ENCODE measurements at places on chromosomes 11 and 22.
A peak's percentile ranks its signal among the peaks of the same experiment; 100 is the strongest.

DNA sequence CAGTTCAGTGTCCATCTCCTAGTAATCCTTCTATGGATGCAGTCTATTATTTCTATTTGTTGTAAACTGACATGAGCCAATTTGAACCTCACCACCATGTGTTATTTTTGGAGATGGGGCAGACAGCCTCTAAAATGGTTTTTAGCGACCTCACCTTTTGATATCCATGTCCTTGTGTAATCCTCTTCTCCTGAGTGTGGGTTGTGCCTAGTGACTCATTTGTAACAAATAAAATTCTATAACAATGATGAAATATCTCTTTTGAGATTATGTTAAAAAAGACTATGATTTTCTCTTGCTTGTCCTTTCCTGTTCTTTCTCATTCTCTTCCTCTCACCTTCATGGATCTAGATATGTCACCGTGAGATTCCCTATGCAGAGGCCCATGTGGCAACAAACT, 554.6 kb upstream of the ANO3 start:
- DNase-seq: no peak

GRCh38 chr11:22405377-22405776, 67.2 kb downstream of the SLC17A6 start:
- DNase-seq: no peak

DNA sequence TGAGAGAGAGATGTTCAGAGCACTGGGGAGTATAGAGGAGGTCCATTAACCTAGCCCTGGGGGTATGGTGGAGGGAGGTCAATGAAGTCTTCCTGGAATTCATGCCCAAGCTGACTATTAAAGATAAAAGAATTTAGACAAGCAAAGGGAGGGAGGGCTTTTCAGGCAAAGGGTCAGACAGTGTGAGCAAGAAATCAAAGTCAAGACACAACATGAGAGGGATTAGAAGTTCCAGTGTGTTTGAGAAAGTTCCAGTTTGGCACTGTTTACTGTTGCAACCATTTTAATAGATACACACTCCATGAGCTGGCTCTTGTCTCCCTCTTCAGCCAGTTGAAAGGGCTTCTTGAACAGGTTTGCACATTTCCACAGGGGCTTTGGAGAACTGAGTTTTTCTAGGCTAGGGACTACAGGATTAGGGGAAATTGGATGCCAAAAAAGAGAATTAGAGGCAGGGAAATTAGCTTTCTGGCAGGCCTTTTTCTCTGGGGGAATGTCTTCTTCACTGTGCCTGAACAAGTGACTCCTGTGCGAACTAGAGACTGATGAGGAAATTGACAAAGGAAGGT, 14.7 kb upstream of the NNMT start:
- no peak for DNase-seq

- peak; percentile 44 for DNase-seq
Measured at GRCh38 chr11:29518389-29519174, 498.2 kb downstream of the KCNA4 start.

- peak; percentile 46 for DNase-seq
Measured at GRCh38 chr22:22857607-22858558, 29.7 kb upstream of the IGLL5 start.

DNA sequence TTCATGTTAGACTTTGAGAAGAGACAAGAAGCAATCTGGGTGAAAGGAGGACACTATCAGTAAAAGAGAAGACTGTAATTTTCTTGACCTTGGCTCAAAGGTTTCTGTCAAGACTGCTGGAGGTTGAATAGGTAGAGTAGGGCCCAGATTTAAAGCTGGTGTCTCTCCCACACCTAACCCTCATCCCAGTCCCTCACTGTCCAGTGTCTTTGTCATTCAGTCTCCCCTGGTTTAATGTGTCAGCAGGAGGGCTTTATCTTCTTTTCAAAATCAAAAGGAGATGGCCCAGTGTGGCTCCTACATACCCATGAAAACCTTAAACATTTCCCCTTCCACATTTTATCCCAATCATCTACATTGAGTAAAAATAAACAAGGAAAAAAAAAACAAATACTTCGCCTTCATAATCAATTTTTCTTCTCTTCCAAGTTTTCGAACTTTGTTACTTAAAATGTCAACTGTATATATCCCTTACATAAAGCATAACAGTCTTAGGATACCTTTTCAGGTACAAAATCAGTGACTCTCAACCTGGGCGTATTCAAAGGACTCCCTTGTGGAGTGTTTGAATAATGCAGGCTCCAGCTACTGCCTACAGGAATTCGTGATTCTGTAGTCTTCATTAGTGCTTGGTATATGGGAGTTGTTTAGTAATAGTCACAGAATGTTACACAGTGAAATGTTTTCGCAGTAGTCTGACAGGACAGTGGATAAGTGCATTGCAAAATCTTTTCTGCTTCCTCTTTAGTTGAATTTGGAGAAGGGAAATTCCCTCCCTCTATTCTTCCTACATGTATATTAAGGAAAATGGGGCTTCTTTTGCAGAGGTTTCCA, 87.2 kb downstream of the FAT3 start:
- DNase-seq: no peak

- DNase-seq: peak; percentile 17
Measured at GRCh38 chr11:11263238-11264005, 89.6 kb downstream of the CSNK2A3 start.

DNA sequence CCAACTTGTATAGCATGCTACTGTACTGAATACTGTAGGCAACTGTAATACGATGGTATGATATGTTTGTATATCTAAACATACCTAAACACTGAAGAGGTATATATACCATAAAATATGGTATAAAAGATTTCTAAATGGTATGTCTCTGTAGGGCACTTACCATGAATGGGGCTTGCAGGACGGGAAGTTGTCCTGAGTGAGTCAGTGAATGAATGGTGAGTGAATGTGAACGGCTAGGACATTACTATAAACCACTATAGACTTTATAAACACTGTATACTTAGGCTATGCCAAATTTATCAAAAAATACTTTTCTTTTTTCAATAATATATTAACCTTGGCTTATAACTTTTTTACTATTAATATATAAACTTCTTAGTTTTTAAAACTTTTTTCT, 66.8 kb downstream of the ZC3H12C start:
- DNase-seq: no peak

DNA sequence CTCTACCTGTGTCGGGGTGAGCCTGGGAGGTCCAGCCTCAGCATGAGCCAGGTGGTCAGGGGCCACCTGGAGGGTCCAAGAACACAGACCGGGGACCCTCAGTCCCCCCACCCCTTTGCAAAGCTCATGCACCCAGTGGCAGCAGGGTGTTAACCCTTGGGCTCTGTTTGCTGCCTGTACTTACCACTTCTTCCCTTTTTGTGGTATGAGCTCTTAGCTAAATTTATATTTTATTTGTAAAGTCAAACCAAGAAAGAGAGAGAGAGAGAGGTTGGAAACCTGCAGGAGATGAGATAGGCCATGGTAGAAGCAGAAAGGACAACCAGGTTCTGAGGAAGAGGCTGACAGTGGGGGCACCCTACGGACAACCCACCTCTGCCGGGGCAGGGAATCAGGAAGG, 29.9 kb downstream of the IL10RA start:
- DNase-seq: no peak

DNA sequence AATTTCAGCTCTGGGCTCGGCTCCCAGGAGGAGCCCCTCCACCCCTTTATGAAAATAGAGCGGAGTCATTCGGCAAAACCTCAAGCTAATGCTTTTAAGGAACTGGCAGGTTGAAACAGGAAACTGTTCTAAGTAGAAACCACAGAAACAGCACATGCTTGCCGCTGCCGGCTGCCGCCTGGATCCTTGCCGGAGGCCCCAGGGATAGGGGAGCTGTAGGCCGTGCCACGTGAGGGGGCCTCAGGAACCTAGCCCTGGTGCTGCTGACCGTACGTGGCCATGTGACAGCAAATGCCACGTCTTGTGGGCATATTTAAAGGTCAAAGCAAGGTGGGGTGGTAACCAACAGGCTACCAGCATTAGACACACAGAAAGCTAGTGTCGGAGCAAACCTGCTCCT, 77.9 kb upstream of the TIMP3 start:
- DNase-seq: peak; percentile 57

GRCh38 chr11:128273736-128274135, 313.6 kb downstream of the ETS1 start:
- no peak for DNase-seq

DNA sequence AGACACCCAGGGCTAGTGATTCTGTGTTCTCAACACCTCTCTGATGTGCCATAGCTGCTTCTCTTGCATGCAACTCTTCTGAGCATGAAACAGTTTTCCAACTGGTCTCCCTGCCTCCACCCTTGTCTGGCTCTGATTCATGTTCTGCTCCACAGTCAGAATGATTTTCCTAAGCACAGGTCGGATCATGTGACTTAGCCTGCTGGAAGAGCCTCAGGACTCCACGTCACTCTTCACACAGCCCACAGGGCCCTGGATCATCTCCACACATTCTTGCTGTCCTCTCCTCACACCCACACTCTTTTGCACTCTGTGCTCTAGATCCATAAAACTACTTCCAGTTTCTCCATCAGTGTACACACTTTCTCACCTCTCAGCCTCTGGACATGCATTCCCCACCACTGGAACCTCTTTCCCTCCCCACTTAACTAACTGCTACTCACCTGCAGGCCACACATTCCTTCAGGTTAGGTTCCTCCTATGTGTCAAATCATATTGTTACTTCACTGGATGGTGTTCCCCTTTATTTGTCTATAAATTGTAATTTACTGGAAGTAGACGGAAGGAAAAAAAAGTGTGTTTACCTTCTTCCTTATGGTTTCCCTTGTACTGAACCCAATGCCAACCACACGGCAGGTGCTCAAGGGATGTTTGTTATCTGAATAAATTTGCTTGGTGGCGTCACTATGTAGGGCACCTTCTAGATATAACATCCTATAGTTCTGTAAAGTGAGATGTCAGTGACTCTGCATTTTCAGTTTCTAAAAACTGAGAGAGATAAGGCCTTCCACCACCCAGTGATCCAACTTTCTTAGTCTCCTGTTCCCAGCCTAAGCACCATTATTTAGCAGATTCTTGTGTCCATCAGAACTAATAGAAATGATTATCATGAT, 133.7 kb downstream of the ETS1 start:
- no peak for DNase-seq

- no peak for DNase-seq
Measured at GRCh38 chr22:42630901-42631602, 9.3 kb downstream of the ATP5MGL start.

DNA sequence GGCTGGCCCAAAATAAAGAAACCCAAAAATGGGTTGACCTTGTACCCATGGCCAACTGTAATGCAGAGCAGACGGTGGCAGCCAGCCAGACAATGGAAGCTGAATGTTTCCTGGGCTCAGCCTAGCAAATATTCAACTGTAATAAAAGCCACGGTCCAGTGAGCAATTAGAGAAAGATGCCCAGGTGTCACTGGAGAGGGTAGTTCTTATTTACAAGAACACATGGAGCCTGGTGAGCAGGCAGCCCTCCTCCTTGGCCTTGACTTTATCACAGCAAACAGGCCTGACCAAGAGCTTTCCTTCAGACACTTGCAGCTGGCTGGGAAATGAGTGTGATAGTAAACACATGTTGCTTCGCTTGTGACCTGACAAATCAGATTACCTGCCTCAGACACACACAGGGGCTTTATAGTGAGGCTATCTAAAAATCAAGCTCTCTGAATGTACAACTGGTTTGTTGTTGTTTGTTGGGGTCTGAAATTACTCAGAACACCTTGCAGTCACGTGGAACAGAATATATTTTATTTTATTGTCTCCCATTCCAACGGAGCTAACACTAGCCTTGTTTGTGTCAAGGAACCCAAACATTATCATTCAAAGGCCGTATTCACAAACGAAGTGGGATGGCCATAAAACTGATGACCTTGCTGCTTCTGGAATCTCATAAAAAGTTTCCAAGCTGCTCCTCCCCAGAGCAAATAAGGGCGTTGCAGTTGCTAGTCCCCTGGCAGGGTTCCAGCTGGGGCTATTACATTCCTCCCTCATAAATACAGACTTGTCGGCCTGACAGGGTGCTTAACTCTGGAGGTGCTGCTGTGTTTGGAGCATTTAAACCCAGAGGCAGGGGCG, 161.1 kb downstream of the BBOX1 start:
- no peak for DNase-seq

- DNase-seq: no peak
Measured at GRCh38 chr11:24697522-24698111, 200.8 kb downstream of the LUZP2 start.

- DNase-seq: peak; percentile 8
Measured at GRCh38 chr22:27134315-27134701, 476.9 kb downstream of the MIAT start.

- DNase-seq: no peak
Measured at GRCh38 chr22:44460691-44461375, 37.2 kb downstream of the RTL6 start.

- DNase-seq: no peak
Measured at GRCh38 chr11:105456950-105457349, 152.9 kb upstream of the GRIA4 start.

DNA sequence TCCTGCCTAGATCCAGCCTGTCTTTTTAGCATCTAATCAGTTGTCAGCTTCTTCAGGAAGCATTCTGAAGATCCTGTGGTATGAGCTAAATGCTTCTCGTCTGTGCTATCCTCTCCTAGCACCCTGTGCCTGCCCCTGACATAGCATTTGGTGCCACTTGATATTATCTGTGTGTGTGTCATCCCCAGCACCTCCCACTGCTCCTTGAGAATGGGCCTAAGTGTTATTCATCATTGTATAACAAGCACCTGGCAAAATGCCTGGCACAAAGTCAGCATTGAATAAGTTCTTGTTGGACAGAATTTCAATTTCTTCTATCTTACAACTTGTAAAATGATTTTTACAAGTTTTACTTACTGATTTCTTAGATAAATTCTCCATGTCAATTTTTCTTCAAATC, 28.1 kb upstream of the OLFML1 start:
- no peak for DNase-seq

DNA sequence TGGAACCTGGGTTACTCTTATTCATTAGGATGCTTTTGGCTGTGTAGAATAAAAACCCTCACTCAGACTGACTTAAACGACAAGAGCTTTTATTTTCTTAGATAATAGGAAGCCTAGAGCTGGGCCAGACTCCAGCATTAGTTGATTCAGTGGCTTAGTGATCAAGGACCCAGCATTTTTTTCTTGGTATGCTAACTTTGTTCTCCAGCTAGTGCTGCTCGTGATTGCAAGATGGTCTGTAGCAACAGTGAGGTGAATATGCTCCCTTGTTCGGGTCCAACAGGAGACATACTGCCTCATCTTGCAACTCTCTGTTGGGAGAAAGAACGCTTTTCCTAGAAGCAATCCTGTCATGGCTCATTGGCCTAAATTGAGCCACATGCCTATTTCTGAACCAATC, 33.4 kb downstream of the INSC start:
- no peak for DNase-seq

DNA sequence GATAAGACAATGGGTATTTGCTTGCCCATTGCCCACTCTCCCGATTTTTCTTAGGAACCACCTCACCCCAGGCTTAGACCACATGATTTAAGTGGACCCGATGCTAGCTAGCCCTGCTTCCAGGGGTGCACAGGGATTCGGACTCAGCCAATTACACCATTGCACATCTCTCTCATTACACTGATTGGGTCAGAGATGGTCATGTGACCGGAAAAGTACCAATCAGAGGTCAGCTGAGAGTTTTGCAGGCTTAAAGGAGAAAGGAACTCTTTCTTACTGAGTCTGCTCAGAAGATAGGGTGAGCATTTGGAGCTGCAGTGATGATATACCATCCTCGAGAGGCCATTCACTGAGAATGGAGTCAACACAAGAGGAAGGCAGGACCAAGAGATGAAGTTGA, 12.2 kb upstream of the ANKK1 start:
- DNase-seq: no peak

GRCh38 chr11:68976563-68976962, 4.2 kb downstream of the MRGPRD start:
- no peak for DNase-seq

GRCh38 chr11:24591283-24591682, 94.4 kb downstream of the LUZP2 start:
- DNase-seq: no peak

Measured in GM12865 (cell line).